ENCODE measurements at places on chromosomes 7 and 10. TPM values are rescaled to one million over a fixed set of nuclear protein-coding genes. Genes with fewer than 3 reads are reported as not detected.

The MACC1 gene
- 19.2 TPM for total RNA-seq

The KCNH2 gene
- 0.13 TPM for total RNA-seq

The HECW1 gene
- under 0.01 TPM for total RNA-seq

The FUOM gene
- total RNA-seq: 23.2 TPM

The UBE3C gene
- 73.6 TPM for total RNA-seq

The CALHM3 gene
- total RNA-seq: not detected

The HABP2 gene
- total RNA-seq: not detected

The PNLIPRP3 gene
- total RNA-seq: 53.2 TPM

The AGR2 gene
- 163 TPM for total RNA-seq

The OPN1SW gene
- not detected for total RNA-seq

The PALD1 gene
- 0.13 TPM for total RNA-seq

The MYPN gene
- not detected for total RNA-seq

The PPP1R3A gene
- total RNA-seq: not detected

The SMKR1 gene
- total RNA-seq: 1.3 TPM

All from bronchial epithelial cell (primary cell).